Osteocyte (in vitro differentiated cells): ENCODE measurements at places on chromosomes 7 and 10. TPM values are rescaled to one million over a fixed set of nuclear protein-coding genes. Genes with fewer than 3 reads are reported as not detected.

GRCh38 chr7:108189733-108190388 is 59.7 kb upstream of the LAMB4 start:
- no peak for DNase-seq

Gene ARHGEF35
- 1.1 and 1.8 TPM in 2 replicates for total RNA-seq

Gene EN2
- 3.3 and 3.4 TPM in 2 replicates for total RNA-seq

Gene LCOR
- total RNA-seq = 22.6 and 26.8 TPM in 2 replicates

DNA sequence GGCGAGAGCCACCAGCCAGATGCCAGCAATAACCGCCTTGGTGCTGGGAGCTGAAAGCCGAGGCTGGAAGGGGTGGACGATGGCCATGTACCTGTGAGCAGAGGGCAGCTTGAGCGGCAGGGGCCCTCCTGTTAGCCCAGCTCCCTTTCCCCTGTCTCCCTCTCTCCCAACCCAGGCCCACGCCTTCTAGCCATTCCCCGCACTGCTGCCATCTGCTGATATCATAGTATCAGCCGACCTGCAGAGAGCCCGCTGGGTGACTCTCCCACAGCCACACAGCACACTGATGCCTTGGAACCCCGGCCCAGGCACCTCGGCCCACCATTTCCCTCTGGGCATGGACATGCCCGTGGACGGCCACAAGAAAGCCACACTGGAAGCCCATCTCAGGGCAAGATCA is 1.7 kb downstream of the TACR2 start:
- DNase-seq = no peak

DNA sequence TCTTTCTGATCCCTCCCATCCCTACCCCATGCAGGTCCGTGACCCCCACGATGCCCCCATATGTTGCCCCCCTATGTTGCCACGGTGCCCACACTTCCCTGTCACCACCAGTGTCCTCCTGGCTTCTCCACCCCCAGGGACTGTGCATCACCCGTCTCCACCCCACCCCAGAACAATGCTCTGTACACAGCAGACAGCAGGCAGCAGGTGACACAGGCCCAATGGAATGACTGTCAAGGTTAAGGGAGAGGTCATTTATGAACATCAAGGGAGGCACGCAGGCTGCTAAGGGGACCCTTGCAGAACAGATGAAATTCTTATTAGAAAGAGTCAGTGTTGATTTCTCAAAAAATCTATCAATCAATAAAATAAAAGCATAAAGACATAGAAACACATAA is 71.5 kb downstream of the PARP12 start:
- DNase-seq = no peak

- DNase-seq = no peak
Measured at GRCh38 chr7:101391991-101392390, 29.3 kb downstream of the COL26A1 start.

GRCh38 chr7:6015917-6016652 is 7.0 kb downstream of the AIMP2 start:
- DNase-seq = peak; percentile 93

Gene SORCS1
- 0.13 TPM in 1 of 2 replicates, not detected in the other for total RNA-seq

DNA sequence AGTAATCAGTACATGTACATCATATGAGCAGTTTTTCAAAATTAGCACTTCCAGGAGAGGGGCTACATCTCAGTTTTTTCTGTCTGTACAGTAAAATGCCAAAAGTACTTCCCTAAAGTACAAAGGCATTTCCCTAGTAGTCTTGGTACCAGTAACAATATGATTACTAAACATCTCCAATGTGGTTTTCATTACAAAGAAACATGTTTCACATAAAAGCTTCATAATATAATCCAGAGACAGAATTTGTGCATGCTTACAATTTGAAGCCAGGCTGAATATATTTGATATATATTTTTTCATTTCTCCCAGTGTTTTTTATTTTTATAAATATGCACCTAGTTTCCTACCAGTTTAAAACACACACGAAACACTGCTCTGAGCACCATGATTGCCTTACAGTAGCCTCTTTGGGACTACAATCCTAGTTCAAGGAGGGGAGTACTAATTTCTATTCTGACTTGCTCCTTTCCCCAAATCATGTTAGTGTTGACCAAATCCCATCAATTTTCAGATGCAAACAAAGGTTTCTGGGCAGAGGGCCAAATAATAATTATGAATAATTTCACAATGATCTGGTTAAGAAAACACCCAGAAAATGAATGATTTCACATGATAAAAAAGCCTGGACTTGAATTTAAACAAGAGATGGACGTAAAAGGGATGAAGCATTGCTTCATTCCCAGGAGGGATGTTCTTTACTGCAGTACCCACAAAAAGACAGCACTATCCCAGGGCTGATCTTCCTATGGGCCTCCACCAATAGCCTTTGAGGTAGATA is 201.3 kb downstream of the SLC25A13 start:
- DNase-seq = no peak

- no peak for DNase-seq
Measured at GRCh38 chr7:132743974-132744373, 167.7 kb upstream of the PLXNA4 start.

GRCh38 chr10:110268442-110268841 is 36.3 kb downstream of the SMNDC1 start:
- no peak for DNase-seq

- DNase-seq = no peak
Measured at GRCh38 chr7:17939211-17939605, 1.1 kb downstream of the SNX13 start.

DNA sequence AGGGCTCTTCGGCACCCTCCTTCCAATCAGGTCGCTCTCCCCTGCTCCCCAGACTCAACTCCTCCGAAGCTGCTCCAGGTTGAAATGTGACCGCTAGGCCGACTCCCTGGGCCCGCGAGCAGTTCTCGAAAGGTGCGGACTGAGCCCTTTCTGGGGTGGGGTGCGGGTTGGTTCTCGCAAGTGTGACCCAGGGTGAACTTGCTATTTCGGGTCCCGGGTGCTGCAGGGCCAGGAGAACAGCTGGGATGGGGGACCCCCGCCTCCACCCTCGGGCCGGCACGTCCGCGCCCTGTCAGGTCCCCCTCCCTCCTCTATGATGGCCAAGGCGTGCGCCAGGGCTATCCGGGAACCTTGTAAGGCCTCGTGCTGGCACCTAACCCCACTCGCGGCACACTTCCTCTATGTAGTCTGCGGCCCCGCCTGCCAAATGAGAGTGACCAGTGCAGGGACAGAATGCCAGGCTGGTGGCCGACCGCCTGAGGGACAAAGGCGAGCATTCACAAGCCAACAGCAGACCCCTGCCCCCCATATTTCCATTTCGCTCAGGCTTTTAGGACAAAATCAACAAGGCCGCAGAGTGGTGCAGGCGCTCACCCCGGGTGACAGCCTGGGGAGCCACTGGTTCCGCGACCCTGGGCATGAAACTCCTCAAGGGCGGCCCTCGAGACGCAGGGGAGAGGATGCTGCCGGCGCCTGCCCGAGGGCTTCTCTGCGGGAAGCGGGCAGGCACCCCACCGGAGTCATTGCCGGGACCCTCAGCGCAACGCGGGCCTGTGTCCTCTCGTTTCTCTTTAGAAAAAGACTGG is 13.7 kb upstream of the HOXA13 start:
- no peak for DNase-seq

Gene POLR2J
- total RNA-seq = 45.2 and 45.4 TPM in 2 replicates

- DNase-seq = no peak
Measured at GRCh38 chr10:66983475-66983818, 57.6 kb downstream of the LRRTM3 start.

GRCh38 chr7:32030904-32031692 is 39.1 kb downstream of the PDE1C start:
- no peak for DNase-seq

GRCh38 chr10:75202321-75203045 is 8.1 kb upstream of the VDAC2 start:
- DNase-seq = no peak

DNA sequence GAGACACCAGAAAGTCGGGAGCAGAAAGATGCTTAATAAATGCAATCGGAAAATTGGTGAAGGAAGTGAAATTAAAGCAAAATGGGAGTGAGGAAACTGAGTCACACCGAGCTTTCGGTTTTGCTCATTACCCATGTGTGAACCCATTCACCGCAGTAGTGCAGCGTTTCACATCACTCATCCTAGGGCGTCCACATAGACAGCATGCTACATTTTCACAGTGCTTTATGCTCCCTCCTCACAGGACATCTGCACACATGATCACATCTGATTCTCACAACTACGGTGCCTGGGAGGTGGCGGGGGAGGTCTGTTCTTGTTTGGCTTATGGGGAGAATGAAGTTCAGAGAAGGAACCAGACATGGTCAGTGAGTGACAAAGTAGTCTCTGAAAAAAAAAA is 36.6 kb upstream of the ATP6V0A4 start:
- peak; percentile 34 for DNase-seq

DNA sequence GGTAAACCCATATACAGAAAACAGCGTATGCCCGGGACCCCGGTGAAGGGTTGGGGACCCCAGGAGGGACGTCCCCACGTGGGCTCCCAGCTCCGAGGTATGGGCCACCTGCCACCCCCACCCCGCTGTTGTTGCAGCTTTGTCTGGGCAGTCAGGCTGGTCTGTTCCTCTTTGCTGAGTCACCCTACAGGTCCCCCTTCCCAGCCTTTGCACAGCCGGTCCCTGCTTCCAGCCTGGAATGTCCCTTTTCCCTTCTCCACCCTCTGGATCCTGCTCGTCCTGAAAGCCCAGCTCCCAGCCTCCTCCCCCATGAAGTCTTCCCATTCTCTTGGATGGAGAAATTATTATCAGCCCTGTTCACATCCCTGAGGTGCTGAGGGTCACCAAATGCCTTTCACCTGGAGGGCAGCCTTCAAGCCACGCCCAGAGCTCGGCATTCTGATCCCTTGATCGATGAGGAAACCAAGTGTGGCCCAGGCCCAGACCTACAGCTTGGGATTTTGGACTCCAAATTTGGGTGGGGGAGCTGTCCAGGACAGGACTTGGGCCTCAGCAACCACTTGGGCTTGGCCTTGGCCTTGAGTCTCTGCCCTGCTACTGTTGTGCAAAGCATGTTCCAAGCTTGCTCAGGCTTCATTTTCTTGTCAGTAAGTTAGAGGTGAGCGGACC is 2.6 kb downstream of the CLDN4 start:
- DNase-seq = no peak

- DNase-seq = no peak
Measured at GRCh38 chr7:7178906-7179305, 3.4 kb upstream of the C1GALT1 start.

- DNase-seq = no peak
Measured at GRCh38 chr10:59872892-59873463, 33.4 kb downstream of the CCDC6 start.

- no peak for DNase-seq
Measured at GRCh38 chr10:79093658-79094411, 25.1 kb downstream of the ZMIZ1 start.

DNA sequence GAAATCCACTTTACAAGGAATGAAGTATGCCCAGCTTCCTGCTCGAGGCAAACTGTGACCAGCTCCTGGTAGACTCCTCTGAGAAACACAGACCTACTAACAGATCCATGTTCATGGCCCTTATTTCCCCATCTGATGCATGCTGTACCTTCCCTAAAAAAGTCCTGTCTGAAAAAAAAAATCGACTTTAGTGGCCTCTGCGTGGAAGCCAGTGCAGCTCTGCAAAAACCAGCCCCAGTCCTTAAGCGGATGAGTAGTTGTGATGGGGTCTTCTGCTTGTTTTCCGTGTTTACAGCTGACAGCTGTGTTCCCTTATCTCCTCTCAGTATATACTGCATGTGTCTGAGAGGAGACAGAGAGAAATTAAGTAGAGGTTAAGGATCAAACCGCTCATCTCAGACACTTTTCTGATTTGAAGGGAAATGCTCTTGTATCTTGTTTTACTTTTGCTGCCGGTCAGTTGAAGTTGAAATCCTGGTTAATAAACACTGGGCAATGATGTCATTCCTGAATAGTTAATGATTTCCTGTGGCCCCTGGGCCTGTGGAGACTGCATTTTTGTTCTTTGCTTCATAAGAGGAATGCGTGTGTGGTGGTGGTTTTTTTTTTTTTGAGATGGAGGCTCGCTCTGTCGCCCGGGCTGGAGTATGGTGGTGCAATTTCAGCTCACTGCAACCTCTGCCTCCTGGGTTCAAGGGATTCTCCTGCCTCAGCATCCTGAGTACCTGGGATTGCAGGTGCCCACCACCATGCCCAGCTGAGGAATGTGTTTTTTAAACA is 67.6 kb downstream of the DOCK1 start:
- DNase-seq = no peak

DNA sequence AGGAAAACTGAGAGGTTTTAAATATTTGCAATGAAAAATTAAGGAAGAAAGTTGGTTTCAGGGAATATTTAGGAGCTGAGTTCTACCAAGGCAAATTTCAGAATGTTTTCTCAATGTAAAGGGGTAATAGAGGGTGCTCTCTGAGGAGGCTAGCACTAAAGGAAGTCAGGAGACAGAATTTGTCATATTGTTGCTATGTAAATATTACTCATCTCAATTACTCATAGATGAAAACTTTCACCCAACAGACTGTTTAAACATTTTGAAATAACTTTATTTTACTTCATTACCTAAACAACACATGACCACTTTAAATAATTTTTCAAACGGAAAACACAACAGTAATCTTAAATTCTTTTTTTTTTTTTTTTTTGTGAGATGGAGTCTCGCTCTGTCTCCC is 274.8 kb upstream of the NRG3 start:
- no peak for DNase-seq

Gene SUV39H2
- total RNA-seq = 8.2 and 9.8 TPM in 2 replicates

DNA sequence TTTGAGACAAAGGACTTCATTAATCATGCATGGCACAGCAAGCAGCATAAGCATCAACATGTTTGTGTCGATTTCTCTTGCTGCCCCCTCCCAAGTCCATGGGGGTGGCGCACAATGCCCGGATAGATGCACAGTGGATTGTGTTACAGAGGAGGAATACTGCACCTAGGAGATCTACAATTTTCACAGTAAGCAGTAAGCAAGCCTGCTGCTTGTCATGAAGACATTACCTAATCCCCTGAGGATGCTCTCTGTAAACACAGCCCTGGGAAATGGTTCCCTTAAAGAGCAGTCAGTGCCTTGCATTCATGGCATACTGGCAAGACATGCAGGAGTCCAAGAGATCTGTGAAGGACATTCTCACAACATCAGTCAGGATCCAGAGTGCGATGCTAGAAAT is 137.7 kb downstream of the ETV1 start:
- no peak for DNase-seq

DNA sequence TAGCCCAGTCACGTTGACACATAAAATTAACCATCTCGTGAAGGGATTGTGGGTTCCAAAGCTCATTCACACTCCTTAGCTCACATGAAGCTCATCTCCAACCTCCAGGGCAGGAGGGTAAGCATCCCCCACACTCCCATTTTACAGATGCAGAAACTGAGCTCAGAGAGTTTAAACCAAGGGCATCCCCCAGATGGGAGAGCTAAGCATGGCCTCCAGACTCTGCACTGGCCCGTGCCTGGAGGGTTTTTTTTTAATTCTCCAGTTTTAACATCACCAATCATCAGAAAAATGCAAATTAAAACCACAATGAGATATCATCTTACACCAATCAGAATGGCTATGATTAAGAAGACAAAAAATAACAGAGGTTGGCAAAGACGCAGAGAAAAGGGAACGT is 53.3 kb upstream of the TCF7L2 start:
- DNase-seq = no peak

- peak; percentile 84 for DNase-seq
Measured at GRCh38 chr10:58513188-58514110, 777 bp downstream of the BICC1 start.
